IPS DF 19.7 (cell line): ENCODE measurements at places on chromosomes 16 and 17.

- DNase-seq: no peak
These were observed 20.6 kb downstream of the ACSM1 start for GRCh38 chr16:20676837-20677236.

- no peak for DNase-seq
These were observed 94.6 kb downstream of the BANP start for GRCh38 chr16:88045820-88046303.

DNA sequence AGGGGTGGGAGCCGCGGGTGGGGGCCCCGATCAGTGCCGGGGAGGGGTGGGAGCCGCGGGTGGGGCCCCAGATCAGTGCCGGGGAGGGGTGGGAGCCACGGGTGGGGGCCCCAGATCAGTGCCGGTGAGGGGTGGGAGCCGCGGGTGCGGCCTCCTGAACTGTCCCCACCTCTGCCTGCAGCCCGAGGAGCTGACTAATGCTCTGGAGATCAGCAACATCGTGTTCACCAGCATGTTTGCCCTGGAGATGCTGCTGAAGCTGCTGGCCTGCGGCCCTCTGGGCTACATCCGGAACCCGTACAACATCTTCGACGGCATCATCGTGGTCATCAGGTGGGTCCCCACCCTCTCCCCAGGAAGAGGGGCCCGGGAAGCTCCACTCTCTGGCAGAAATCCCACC is 20.1 kb downstream of the TPSG1 start:
- no peak for DNase-seq

DNA sequence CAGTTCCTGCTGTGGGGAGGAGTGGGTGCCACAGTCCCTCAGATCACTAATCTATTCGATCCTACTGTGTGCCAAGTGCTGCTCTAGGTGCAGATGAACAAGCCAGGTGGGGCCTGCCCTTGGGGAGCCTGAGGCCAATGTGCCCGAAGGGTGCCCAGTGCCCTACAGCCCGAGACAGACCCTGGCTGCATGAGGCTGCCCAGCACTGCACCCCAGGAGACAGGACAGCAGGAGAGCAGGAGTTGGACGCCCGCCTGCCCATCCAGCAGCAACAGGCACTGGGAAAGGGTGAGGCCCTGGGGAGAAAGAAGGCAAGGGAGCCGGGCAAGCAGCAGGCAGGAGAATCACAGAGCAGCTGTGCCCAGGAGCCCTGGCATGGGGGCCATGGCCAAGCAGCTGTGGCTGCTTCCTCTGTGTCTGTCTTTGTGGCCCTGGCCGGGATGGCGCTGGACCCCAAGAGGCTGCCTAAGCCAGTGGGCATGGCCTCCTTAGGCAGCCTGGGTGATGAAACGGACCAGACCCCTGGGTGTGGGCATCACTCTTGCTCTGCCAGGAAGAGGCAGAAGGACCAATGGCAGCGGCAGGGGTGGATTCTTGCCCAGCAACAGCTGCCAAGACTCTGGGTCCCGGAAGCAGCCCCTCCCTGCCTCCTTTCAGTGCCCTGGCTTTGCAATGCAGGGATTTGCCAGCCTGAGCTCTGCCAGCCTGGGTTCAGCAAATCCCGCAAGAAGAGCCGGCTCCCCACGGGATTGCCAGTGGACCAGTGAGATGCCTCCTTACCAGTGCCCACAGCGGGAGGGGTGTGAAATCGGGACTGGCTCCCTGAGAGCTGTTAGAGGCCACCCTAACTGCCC is 179.6 kb upstream of the TNRC6C start:
- DNase-seq: no peak

DNA sequence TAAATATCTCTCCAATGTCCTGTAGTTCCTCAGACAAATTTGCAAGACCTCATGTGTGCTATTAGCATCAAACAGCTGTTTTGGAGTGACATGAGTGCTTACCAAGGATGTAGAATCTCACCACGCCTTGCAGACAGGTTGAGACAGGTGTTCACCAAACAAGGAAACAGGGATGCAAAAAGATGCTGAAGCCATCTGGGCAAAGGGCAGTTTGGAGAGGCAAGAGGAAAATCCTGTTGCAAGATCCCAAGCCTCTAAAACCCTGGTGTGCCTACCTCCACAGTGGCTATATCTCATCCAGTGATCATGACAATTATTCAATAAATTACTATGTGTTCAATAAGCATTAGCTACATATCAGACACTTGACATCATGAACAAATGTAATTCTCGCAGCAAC is 373.7 kb downstream of the SOX9 start:
- no peak for DNase-seq

GRCh38 chr17:81898029-81898866 is 3.8 kb upstream of the NPB start:
- DNase-seq: no peak
